Right renal pelvis (tissue), 4 donors: ENCODE measurements at places on chromosomes 4 and X. TPM values are rescaled to one million over a fixed set of nuclear protein-coding genes. Genes with fewer than 3 reads are reported as not detected.
A peak's percentile ranks its signal among the peaks of the same experiment; 100 is the strongest.

The DKK2 gene
- 3.4 TPM for polyA plus RNA-seq

The NDUFB11 gene
- polyA plus RNA-seq = 104 TPM

The REELD1 gene
- 0.25 TPM for polyA plus RNA-seq

The UBE2D3 gene
- 362 TPM for polyA plus RNA-seq

The MYOZ2 gene
- 0.28 TPM for polyA plus RNA-seq

The AFP gene
- 992 TPM for polyA plus RNA-seq

The GATA1 gene
- polyA plus RNA-seq = 1.0 TPM

The SSX7 gene
- polyA plus RNA-seq = not detected

The IL2RG gene
- polyA plus RNA-seq = 1.3 TPM

The CSAG1 gene
- not detected for polyA plus RNA-seq

The ANXA3 gene
- 48.6 TPM for polyA plus RNA-seq

The NR3C2 gene
- polyA plus RNA-seq = 19.1 TPM

The DLG3 gene
- polyA plus RNA-seq = 37.1 TPM

DNA sequence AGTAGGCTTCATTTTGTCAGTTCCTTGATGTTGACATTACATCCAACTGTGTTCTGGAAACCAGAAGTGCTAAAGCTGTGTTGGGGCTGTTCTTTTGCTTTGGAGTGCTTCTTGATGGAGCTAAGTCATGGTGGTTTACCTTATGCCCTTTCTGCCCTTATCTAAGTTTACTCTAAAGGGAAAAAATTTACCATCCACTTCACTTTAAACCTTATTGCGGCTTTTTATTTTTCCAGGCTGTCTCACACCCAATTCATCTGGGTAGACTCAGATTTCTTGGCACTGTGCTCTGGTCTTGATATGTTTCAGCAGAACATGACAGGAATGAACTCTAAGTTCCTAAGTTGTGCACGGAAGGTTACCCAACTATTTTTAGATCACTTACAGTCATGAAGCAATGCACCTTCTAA is 104.7 kb upstream of the TTC29 start:
- DNase-seq = no peak

GRCh38 chrX:12360383-12360782 is 222.1 kb downstream of the FRMPD4 start:
- no peak for DNase-seq

DNA sequence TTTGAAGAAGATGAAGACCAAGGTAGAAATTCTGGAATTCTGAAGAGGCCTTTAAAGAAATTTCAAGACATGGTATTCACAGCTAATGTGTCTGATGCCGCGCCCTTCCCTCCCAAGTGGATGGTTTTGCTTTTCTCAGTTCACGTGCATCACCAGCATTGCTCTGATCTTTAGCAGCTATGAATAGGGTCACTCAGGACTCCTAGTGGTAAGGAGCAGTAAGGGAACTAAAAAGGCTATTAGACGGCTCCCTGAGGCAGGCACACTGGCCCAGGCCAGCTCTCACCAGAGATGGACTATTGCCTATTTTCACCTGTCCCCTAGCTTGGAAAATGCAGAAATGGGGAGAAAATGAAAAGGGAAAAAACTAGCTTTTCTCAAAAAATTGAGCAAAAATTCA is 447.5 kb upstream of the RASGEF1B start:
- no peak for DNase-seq

DNA sequence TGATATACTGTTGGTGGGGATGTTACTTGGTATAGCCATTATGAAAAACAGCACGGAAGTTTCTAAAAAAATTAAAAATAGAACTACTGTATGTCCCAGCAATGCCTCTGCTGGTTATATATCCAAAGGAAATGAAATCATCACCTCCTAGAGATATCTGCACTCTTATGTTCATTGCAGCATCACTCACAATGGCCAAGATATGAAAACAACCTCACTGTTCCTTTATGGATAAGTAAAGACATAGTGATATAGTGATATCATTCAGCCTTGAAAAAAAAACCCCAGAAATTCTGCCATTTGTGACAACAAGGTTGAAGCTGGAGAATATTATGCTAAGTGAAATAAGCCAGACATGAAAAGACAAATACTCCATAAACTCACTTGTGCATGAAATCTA is 543.8 kb upstream of the SLIT2 start:
- DNase-seq = no peak

GRCh38 chr4:179867300-179867878 is 2375.8 kb upstream of the TENM3 start:
- DNase-seq = peak; percentile 38

- DNase-seq = no peak
These were observed 20.2 kb downstream of the PRSS48 start for GRCh38 chr4:151297170-151297569.

GRCh38 chr4:186266729-186267456 is 904 bp downstream of the F11 start:
- no peak for DNase-seq

DNA sequence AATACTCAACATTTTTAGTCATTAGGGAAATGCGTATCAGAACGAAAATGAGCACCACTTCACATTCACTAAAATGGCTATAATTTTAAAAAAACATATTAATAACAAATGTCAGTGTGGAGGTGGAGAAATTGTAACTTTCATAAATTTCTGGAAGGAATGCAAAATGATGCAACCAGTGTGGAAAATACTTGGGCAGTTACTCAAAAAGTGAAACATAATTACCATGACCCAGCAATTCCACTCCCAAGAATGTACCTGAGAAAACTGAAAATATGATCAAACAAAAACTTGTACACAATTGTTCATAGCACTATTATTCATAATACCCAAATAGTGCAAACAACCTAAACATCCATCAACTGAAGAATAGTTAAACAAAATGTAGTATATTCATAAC is 76.1 kb upstream of the FAM241A start:
- DNase-seq = no peak

DNA sequence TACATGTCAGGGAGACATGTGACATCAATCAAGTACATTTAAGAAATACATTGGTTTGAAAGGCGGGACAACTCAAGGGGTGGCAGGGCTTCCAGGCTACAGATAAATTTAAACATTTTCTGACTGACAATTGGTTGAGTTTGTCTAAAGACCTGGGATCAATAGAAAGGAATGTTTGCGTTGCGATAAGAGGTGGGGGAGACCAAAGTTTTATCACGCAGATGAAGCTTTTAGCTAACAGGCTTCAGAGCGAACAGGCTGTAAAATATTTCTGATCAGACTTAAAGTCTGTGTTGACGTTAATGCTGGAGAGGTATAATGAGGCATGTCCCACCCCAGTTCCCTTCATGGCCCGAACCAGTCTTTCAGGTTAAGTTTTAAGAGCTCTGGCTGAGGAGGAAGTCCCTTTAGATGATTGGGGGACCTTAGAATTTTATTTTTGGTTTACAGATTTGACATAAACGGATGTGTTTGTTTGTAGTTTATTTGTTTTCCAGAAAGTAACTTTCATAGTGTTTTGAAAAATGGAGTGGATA is 346.7 kb upstream of the RASGEF1B start:
- DNase-seq = no peak

DNA sequence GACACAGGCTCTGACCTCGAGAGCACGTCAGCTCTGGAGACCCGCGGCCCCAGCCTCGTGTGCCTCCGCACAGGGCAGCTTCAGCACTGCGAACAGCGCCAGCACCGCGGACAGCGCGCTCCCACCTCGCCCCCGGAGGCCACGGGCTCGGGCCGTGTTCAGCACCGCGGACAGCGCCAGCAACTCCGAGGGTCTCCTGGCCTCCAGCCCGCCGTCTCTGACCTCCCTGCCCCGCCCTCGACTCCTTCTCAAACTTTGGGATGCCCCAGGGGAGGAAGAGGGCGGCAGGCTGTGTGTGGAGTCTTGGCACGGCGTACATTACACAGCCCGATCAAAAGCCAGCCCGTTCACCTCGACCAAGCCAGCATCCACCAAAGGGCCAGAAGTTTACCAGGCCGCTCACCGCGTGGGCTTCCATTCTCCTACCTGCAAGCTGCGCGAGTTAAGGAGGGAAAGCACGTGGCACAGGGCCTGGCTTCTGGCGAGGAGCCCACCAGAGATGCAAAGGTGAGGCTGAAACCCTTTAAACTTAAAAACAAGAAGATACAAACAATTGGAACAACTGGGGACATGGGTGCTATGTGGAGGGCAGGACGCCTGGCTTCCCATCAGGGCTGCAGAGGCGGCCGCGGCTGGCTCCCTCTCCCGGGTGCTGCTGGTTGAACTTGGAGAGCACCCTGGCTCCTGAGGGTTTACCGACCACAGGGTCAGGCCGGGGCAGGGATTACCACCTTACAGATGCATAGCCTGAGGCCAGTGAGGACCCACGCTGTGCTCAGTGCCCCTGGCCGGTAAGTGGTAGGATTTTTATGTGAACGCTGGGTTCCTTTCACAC is 4.5 kb upstream of the NKX1-1 start:
- DNase-seq = peak; percentile 73

DNA sequence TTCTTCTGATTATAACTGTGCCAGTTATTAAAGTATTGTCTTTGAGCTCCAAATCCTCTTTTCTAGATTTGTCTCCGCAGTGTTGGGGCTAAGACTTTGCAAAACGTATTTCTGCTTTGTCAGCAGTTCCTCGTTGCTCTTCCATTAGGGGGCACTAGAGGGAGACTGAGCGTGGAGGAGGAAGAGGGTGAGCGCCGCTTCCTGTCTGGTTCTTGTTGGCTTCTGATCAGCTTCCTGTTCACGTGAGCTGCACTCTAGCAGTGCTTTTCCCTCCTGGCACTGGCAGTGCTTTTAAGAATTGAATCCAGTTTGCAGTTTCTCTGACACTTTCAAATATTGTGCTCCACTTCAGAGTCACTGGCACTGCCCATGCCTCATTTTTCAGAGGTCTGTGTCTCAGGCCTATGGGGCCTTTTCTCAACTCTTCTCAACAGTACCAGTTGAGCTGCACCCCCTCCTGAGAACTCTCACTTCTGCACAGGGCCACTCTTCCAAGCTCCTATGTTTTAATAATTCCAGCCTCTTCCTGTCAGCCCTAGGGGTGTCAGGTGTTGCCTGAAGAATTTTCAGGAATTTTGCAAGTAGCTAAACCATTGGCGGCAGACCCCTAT is 54.4 kb upstream of the LCORL start:
- no peak for DNase-seq

- no peak for DNase-seq
These were observed 246.1 kb upstream of the VCX start for GRCh38 chrX:7596822-7597221.

- no peak for DNase-seq
These were observed 134.4 kb downstream of the DDX53 start for GRCh38 chrX:23134136-23134535.

GRCh38 chrX:2819345-2820135 is 9.2 kb upstream of the GYG2 start:
- DNase-seq = no peak

DNA sequence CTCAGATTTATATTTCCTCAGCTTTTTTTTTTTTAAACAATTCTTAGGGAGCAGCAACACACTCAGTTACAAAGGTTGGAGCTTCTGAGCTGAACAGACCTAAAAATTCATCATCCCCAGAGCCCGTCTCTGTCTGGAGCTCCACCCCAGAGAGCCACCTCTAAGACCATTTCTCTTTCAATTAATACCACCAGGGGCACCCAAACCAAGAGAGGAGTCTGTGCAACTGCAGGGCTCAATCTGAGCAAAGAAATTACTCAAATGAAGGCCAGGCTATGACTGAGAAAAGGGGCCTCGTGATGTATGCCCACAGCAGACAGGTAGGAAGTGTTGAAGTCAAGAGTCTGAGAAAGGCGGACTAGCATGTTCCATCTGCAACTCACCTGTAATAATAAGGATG is 95.5 kb downstream of the C4orf51 start:
- no peak for DNase-seq

DNA sequence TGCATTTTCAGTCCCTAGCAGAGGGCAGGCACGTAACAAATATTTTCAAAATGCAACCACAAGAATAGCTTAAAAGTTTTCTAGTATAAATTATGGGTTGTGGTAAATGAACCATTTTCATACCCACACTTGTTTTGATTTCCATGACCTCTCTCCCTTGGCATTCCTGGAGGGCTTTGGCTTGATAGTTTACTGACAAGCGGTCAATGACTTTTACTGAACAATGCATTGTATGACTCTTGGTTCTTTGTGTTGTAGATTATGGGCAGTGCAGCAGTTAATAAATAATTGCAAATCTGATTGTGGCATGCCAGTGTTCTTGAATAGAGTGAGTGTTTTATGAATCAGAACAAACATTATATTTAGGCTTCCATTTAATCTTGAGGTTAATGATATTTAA is 285.2 kb upstream of the ARX start:
- DNase-seq = no peak

DNA sequence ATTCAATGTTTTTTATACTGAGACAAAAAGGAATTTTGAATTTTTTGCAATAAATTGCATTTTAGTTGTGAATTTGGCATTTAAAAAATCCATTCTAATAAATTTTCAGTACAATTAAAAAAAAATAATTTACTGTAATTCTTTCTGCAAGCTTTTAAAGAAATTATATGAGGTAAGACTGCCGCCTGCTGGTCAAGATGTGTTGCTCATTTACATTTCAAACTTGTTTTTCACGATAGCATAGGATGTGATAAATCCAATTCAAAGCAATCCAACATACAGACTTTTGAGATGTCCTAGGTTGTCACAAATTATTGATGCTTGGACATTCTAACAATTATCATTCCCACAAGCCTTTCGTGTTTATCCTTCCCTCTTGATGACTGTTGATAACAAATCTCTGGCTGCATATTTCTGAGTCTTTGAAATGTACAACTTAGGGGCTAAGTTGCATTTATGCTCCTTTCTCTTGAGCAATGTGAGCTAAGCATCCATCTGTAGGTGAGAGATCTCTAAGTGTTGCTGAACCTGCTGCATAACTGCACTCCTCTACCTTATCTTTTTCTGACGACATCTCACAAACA is 21.7 kb upstream of the MFAP3L start:
- peak; percentile 44 for DNase-seq

DNA sequence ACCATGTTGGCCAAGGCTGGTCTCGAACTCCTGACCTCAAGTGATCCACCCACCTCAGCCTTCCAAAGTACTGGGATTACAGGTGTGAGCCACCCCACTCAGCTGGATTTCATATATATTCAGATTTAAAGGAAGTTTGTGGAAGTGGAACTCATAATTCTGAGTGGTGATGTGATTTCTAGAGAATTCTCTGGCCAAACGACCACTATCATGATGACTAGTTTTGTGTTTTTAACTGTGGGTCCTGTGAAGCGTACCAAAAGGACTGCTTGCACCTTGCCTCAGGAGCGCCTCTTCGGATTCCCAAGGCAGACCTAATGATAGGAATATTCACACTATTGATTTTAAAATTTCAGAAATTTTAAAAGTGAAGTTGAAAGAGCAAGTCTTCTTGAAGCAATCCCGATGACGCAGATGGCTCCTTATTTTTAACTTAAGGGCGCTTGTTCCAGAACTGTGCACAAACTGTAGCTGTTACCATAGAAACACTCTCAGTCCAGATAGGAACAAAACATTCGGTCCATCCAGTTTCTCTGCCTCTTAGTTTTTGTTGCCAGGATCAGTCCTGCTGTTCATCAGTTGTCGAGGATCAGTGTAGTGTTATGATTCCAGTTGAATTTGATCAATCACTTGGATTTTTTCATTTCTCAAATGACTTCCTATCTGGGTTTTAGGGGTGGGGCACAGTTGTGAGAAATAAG is 51.7 kb upstream of the CLCN4 start:
- DNase-seq = no peak
